ENCODE measurements at places on chromosomes 6 and 20.
A peak's percentile ranks its signal among the peaks of the same experiment; 100 is the strongest.

GRCh38 chr20:62356589-62357186 is 10.4 kb downstream of the LAMA5 start:
- H3K27ac ChIP-seq, result peak overlapping the region; percentile 66
- DNase-seq, result peak; percentile 53
- H3K36me3 ChIP-seq, result peaks cover 32% of the 10 kb centered on the region
- peaks cover 24% of the 10 kb centered on the region for H3K4me1 ChIP-seq
- no peak overlapping the region for H3K4me3 ChIP-seq

DNA sequence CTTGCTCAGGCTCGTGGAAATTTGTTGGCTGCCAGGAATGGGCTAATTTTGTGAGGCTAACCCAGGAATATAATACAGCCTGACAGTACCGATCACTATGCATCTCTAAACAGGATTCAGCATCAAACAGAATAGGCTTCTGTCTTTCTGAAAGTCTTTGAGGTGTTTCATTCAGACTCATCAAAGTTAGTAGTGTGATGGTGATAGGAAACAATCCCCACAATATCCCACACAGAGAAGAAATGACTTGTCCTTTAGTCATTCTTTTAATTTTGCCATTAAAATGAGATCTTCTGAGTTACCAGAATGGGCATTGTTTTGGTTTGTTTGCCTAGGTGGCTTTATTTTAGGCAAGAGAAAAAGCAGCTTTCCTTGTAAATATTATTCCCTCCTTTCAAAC is 54.3 kb downstream of the FAM229B start:
- H3K4me3 ChIP-seq, result no peak overlapping the region
- DNase-seq, result no peak
- H3K36me3 ChIP-seq, result no peaks in the 10 kb centered on the region
- H3K27me3 ChIP-seq, result no peaks in the 10 kb centered on the region
- H3K27ac ChIP-seq, result no peak overlapping the region

DNA sequence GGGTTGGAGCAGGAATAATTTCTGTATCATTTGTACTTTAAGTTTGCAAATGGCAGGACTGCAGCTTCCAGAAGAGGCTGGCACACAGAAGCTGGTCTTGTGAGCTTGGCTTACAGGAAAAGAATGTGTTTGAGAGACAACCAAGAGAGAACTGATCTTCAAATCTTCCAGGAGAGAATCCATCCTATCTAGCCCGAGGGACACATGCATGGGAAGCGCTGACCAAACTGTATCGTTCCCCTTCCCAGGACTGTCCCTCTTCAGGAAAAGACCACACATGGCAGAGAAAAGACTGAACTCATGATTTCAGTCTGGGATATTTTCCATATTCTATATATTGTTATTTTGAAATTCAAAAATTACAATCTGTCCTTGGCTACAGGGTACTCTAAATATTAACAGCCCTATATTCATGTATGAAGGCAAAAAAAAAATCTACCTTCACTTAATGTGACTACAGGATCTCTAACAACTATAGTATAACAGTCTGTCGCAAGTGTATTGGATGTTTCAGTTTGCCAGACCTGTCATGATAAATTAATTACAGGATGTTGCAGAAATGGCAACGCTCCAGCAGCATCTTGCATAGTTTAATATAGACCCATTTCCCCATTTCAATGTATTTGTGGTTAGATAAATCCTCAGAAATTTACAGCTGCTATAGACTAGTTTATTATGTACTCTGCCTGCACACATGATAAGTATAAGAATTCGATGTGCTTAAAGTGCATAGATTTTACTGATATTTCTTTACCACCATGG is 99.4 kb downstream of the MYB start:
- no peak overlapping the region for H3K4me3 ChIP-seq
- no peak overlapping the region for H3K27ac ChIP-seq
- no peaks in the 10 kb centered on the region for H3K27me3 ChIP-seq
- H3K4me1 ChIP-seq, result no peaks in the 10 kb centered on the region
- no peak for DNase-seq
- no peaks in the 10 kb centered on the region for H3K36me3 ChIP-seq

DNA sequence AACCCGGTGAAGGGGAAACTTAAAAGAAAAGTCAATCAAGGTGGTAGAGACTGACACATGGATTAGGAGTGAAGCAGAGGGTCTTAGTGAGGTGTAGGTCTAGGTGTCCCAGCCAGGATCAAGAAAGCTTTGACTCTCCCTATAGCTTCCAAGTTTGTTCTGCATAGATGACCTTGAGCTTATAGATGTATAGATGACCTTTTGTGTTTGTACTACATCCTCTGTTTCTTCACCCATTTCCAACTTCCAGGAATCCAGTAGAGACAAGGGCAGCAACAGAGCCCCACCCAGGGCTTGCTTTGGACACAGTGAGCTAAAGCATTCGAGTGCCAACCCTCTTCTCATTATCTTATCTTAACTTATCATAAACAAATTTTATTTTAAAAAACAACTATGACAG is 1.8 kb upstream of the MRPS18A start:
- no peak for DNase-seq
- H3K36me3 ChIP-seq, result peaks cover 3% of the 10 kb centered on the region
- H3K4me3 ChIP-seq, result no peak overlapping the region
- H3K27ac ChIP-seq, result no peak overlapping the region

DNA sequence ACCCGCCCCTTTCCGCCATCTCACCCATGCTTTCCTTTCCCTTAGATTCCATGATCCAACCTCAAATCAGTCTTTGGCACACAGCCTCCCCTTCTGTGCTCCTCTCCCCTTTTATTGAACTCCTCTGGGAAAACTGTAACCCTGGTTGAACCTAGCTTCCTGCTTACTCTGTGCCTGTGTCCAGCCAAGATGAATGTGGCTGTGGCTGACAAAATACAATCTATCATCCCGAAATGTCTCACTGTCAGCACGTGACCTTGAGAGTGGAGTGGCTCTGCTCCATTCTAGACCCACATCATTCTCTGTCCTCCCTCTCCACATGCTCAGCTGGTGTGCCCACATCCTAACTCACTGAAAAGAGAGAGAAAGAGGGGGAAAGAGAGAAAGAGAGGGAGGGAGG is 11.0 kb downstream of the NCR2 start:
- no peaks in the 10 kb centered on the region for H3K4me1 ChIP-seq
- no peak overlapping the region for H3K4me3 ChIP-seq
- no peak for DNase-seq
- no peaks in the 10 kb centered on the region for H3K36me3 ChIP-seq
- H3K27ac ChIP-seq, result no peak overlapping the region
- H3K27me3 ChIP-seq, result peaks cover 28% of the 10 kb centered on the region

DNA sequence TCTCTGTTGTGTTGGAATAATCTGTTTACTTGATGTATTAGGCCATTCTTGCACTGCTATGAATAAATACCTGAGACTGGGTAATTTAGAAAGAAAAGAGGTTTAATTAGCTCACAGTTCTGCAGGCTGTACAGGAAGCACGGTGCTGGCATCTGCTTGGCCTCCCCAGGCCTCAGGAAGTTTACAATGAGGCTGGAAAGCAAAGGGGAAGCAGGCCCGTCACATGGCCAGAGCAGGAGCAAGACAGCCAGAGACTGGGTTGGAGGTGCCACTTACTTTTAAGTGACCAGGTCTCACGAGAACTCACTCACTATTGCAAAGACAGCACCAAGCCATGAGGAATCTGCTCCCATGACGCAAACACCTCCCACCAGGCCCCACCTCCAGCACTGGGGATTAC is 50.6 kb upstream of the FUCA2 start:
- no peak overlapping the region for H3K4me3 ChIP-seq
- no peaks in the 10 kb centered on the region for H3K27me3 ChIP-seq
- H3K36me3 ChIP-seq, result no peaks in the 10 kb centered on the region
- no peak overlapping the region for H3K27ac ChIP-seq

GRCh38 chr6:43129434-43130194 is 41.5 kb upstream of the SRF start:
- H3K36me3 ChIP-seq, result peaks cover 36% of the 10 kb centered on the region
- no peaks in the 10 kb centered on the region for H3K27me3 ChIP-seq
- H3K4me3 ChIP-seq, result no peak overlapping the region

GRCh38 chr20:2485661-2486060 is 15.1 kb upstream of the SNRPB start:
- H3K27ac ChIP-seq, result no peak overlapping the region
- no peak overlapping the region for H3K4me3 ChIP-seq
- H3K27me3 ChIP-seq, result no peaks in the 10 kb centered on the region
- no peaks in the 10 kb centered on the region for H3K4me1 ChIP-seq

- H3K4me1 ChIP-seq, result no peaks in the 10 kb centered on the region
- no peak overlapping the region for H3K27ac ChIP-seq
- H3K27me3 ChIP-seq, result no peaks in the 10 kb centered on the region
- DNase-seq, result no peak
These were observed 11.9 kb downstream of the SLX4IP start for GRCh38 chr20:10447028-10447427.
